ENCODE measurements at places on chromosomes 1 and 21.
A peak's percentile ranks its signal among the peaks of the same experiment; 100 is the strongest.

- peak; percentile 30 for DNase-seq
These were observed 10.4 kb downstream of the C1orf226 start for GRCh38 chr1:162391790-162392563.

DNA sequence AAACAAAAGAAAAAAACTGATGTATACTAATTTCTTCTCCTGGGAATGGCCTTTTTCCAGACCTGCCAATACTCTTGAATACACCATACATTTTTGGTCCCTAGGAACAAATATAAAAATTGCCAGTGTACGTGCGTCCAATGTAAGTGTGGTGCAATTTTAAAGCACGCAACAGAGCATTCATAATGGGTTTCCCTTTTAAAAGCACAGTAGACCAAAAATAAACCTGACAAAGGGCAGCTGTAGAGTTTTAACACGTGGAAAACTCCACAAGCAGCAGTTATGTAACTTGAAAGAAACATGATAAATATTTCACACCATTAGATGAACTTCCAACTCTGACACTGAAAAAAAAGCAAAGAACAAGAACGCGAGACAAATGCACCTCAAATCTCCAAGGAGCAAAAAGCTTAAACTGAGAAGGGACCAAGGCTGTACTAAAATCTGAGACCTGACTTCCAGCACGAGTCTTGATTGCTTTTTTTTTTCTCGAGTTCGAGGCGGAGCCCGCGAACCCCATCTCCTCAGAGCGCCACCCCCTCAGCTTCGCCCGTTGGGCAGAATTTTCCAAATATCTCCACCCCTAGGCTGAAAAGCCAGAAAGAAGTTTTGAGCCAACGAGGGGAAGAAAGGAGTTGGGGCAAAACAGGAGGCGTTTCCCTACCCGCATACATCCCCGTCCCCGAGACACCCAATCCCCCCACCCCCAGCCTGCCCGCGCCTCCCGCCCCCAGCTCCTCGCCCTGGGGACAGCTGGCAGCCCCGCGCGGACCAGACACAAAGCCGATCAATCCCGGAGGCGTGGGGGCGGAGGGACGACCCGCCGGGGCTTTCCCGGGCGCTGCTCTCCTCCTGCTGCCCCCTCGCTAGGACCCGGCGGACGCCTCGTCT is at the start of gene JAM2:
Gene JAM2, plus strand, starts transcription at position 599 of the 891 bp plus-strand sequence. CDS start 564 bp downstream, outside the sequence.
- peak; percentile 47 for DNase-seq

DNA sequence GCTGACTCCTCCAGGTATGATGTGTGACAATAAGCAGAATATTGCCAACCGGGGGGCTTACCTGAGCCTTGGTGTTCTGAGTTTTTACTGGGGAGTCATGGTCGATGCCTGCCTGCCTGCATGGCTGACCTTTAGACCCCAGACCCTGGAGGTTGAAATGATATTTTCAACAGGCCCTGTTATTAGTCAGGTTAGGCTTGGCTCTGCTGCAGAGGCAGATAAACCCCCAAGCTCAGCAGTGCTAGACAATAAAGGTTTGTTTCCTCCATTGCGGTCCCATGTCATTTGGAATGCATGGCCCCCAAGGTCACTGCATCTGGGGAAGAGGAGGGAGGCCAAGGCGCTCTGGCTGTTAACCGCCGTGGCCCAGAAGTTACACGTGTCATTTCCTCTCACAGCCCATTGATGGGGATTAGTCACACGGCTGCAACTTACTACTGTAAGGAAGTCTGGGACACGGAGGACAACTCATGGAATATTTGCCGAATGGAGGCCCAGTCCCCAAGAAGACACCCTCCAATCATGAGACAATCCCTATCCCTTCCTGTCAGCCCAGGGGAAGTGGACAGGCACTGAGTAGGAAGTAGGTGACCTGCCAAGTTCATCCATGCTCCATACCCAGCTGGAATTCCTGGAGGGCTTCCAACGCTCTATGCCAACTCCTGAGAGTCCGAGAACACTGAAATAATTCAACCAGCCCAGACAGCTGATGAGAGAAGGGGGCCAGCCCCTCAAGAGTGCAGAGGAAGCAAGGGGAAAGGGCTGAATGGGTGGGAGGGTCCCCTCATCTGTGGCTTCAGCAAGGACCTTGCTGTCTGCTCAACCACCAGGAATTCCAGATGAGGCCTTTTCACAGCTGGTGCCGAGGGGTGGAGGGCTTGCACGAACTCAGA is 97.3 kb downstream of the TAS1R2 start:
- DNase-seq, result no peak

DNA sequence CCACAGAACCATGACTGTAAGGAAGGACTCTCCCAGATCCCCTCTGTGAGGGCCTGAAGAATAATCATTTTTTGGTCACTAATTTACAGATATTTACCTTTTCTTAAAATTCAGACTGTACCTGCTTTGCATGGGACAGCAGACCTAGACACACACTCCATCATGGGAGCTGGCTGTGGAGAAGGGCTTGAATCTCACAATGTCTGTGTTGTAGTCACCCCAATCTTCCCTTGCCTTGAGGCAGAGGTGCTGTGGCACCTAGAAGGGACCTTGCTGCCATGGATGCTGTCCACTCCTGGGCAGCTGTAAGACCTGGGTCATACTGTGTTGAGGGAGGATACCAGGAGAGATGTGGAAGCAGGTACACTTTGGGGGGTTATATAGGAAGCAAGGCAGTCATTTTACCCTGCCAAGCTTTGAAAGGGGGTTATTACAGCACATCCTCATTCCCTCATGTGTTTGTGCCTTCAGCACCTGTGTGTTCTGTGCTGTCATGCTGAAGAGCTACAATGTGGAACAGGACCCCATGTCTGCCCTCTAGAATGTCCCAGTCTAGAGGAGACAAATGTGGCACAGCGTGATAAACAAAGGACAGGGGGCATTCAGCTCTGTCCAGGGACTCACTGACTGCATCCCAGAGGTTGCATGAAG is 27.1 kb downstream of the TRAF5 start:
- no peak for DNase-seq

DNA sequence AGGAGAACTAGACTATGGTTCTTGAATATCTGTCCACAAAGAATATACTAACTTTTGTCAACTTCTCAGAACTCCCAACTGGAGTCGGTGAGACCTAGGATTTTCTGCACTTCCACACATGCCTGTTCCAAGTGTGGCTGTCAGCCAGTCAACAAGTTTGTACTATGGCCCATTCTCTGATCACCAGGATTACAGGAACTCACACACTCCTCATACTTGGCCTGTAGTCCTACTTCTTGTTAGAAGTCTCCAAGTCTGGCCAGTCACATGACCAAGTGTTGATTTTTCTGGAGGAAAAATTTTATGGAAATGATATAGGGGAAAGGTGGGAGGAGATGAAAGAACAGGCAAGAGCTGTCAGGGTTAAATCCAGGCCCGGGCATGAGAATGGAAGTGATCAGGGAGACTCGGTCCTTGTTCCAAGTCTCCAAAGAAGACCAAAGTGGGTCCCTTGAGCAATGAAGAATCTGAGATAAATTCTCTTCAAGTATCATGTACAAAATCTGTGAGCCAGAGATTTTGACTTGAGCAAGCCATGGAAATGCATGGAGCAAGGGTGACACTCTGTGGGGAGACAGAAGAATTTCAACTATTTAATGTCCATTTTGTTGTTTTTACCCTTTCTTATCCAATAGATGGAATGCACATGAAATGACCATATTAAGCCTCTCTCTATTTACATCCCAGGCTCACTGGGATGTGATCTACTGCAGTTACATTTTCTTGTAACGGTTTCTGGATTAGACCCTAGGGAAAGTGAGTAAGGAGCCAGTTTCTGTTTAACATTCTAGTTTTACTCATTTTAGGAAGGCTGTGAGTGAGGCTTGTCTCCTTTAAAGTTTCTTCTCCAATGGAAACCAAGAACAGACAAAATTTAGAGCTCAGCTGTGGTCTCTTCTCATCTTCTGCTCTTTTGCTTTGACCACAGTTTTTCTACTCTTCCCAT is 320.9 kb downstream of the ASTN1 start:
- peak; percentile 2 for DNase-seq

- no peak for DNase-seq
These were observed 657.0 kb downstream of the AMY1C start for GRCh38 chr1:104406728-104407127.

- DNase-seq, result no peak
These were observed 145.2 kb upstream of the ERG start for GRCh38 chr21:38643404-38644023.

GRCh38 chr1:156437037-156437867 is 63.3 kb downstream of the MEF2D start:
- DNase-seq, result no peak

- no peak for DNase-seq
These were observed 29.0 kb downstream of the SPATA6 start for GRCh38 chr1:48442864-48443619.
